ENCODE measurements at places on chromosomes 11 and 22.

DNA sequence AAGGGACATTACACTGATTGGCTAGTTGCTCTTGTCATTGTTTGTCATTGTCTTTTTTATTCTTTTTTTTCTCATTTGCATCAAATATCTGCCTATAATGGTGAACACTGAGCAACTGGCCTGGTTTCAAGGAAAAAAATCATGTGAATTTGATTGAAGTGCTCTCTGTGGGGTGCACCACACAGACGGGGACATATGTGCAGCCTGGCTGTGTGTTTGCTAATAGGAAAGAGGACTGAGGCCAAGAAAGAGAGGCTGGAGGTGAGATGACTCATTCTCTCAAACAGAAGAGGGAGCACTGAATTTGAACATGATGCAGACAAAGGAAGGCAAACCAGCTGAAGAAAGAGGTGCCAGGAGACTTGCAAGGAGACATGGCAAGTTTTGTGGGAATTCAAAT, 684.9 kb upstream of the CCDC90B start:
- no peak for DNase-seq

GRCh38 chr22:41446639-41447434, at the start of gene TOB2:
TOB2 (minus strand) TSS chr22:41446801; CDS start chr22:41437345, 9,456 bp downstream.
- peak; percentile 91 for DNase-seq

GRCh38 chr22:22229683-22230420, 14.7 kb upstream of the VPREB1 start:
- DNase-seq, result no peak

DNA sequence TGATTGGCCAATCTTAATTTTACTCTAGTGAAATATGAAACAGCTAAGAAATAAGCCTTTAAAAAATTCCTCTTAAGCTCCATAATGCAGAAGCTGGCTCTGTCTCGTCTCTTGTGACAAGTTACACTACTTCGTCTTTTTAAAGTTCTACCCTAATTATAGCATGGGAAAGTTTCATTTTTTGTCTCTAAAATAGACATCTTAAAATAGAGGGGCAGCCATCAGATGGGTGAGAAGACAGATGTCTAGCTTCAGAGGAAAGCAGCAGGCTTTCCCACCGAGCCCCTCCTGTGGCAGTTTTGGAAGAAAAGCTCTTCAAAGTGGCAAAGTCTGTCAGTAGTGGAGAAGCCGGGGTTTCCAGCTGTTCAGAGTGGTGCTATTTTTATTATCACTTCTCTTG, 39.5 kb downstream of the XRRA1 start:
- no peak for DNase-seq

DNA sequence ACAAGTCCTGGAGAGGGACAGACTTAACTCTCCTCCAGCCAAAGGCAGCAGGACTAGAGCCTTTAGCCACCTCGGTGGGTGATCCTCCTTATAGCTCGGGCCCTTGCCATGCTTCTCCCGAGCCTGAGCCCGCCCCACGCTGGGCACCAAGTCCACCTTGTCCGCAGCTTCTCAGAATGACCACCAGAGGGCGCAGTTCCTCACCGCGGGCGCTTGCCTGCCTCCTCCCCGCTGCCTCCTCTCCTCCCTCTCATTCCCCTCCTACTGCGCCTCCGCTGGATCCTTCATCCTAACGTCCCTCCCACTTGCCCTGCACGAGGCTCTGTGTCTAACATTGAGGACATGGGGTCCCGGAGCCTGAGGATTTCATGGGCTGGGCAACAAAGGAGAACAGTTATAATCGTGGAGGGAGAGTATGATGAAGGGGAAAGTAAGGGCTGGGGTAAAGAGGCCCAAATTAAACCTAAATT, 11.3 kb upstream of the MOGAT2 start:
- DNase-seq, result peak; percentile 67

DNA sequence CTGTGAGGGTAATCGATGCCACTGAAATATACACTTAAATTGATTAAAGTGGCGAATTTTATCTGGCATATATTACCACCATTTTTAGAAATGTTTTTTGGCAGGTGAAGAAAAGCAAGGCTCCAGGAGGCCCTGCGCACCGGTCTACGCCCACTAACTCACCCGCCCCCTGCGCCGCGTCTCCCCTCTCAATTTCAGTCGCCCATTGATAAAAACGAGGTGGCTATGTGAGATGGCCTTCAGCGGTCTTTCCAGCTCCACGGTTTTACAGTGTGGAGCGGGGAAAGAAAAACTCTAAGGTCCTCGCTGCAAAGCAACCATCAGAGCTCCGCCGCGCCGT, 602 bp upstream of the AQP11 start:
- no peak for DNase-seq

DNA sequence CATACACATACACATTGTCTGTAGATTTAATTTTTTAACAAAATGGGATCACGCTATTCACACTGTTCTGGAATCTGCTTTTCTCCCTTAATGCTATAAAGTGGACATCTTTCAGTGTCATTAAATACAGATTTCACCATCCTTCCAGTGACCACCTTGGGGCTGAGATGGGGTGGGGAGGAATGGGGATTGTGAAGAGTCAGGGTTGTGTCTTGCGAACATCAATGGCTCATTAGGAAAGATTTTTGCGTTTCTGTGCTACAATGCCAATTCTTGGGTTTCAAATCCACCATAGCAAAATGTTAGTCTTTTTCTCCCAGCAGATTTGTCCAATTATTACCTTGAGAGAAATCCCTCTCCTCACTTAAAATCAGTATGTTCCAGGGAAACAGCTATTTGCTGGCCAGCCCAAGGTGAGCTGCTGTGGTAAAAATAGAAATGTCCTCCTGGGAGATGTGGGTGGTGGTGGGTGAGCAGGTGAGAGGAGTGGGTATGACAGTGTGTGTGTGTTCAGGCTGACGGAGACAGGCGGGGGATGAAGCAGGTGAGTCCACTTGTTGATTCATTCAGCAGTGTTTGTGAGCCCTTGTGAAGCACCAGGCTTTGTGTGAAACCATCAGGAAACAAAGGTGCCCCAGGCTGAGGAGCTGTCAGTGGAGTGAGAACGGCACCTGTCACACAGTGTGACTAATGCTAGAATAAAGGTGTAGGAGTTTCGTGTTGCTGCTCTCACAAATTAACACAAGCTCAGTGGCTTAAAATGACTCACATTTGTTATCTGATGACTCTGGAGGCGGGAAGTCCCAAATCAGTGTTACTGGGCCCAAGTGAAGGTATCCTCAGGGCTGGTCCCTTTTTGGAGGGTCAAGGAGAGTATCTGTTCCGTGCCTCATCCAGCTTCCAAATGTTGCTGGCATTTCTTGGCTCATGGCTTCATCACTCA, 1.7 kb upstream of the CBX6 start:
- peak; percentile 33 for DNase-seq

DNA sequence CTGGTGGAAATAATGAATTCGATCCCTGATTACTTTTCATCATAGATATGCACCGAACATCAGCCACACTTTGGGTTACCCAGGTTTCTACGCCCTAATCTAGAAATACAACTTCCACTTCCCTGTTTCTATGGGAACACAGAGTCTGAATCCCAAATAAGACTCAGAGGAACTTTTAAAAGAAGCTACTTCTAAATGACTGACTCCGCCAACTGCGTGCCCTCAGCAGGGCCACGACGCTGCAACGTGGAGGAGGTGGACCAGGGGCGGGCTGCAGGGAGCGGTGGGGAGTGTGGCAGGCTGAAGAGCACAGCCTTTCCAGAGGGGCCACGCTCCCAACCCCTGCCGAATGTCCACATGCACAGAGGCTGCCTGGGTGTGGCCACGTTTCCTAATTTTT, 304.0 kb downstream of the SHANK2 start:
- no peak for DNase-seq

DNA sequence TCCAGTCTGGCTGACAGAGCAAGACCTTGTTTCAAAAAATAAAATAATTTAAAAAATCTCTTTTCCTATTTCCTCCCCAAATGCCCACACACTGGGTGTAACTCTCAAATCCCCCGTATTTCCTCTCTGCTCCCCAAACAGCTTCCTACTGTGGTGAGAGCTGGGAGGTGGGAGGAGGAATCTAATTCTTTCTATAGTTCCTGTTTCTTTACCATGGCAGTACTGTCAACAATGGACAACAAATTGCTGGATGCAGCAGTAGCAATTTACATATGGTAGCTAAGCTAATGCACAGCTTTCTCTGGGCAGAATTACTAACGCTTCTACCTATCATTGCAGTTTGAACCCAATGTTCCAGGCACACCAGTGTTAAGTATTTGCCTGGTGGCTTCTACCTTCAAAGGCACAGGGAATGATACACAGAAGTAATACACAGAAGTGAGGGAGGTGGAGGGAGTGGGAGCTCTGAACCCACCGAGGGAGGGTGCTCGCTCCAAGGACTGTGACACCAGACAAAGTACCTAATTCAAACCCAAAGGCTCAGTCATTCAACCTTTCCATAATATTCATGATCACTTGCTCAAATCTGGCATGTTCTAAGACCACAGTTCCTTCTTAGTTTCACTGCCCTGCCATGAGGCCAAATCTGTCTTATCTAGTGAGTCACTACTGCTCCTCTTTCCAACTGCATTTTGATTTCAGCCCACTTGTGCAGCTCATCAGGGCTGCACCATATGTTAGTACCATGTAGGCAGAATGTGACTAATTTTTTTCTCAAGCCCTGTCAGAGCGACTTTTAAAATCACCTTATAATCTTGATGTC, 37.9 kb downstream of the CELF1 start:
- no peak for DNase-seq

- DNase-seq, result no peak
Observed at GRCh38 chr11:1232021-1232882, 9.4 kb downstream of the MUC5B start.

DNA sequence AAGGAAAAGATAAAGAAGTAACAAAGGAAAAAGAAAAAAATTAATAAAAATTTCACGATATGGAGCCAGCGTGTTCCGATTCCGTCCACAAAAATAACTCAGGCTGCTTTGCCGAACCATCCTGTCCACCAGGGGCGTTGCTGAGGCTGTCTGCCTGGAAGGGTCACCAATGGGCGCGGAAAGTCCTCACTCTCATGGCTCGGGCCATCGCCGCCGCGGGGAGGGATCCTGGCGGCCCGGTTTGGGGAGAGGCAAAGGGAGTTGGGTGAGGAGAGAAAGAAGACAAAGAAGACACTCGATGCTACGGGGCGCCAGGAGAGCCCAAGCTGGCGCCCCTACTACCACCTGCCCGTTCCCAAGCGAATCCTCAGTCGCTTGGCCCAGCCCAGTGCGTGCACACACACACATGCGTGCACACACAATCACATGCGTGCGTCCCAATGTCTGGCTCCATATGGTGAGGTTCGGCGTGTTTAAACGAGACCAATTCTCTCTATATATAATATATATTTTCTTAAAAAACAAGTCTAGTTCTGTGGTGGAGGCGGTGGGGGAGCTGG, 5.6 kb upstream of the PYGM start:
- no peak for DNase-seq

GRCh38 chr11:68373189-68373814, 60.9 kb downstream of the LRP5 start:
- DNase-seq, result no peak

- DNase-seq, result peak; percentile 91
Observed at GRCh38 chr11:102317099-102317767, at the start of gene BIRC3. BIRC3 (plus strand) TSS chr11:102317484; CDS start chr11:102324510, 7,026 bp downstream.

DNA sequence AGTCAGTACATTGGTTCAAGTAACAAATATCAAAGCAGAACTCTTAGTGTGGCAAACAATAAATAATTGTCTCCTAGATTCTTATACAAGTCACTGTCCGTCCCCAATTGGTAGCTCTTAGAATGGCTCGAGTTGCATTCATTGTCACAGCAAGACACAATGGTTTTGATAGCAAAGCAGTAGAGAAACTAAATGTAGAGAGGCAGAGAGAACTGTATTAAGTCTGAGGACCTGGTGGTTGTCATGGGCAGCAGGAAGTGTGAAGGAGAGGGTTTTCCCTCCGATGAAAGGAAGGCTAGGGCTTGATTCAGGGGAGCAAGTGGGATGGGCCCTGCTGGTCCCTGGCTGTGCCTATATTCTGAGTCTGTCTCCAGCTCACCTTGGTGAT, 36.6 kb downstream of the RCOR2 start:
- DNase-seq, result no peak

- no peak for DNase-seq
Observed at GRCh38 chr22:48473202-48473601, 1354.5 kb downstream of the BRD1 start.

DNA sequence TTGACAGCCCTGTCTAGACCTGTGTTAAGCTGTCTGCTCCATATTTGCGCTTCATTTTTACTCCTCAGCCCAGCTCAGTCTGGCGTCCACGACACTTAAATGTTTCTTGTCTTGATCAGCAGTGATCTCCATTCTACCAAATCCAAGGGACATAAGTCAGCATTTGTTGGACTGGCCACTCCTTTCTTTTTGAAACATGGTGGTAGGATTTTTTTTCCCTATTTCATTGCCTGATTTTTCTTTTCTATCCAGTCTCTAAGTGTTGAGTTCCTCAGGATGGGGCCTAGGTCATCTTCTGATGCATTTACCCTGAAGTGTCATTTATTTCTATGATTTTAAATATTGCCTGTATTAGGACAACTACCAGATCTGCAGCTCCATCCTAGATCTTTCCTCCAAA, 873 bp downstream of the NCAPH2 start:
- no peak for DNase-seq

GRCh38 chr11:66919923-66920322, 38.3 kb downstream of the PC start:
- no peak for DNase-seq

- no peak for DNase-seq
Observed at GRCh38 chr22:30876915-30877553, 91.5 kb downstream of the MORC2 start.

- DNase-seq, result no peak
Observed at GRCh38 chr11:92159931-92160330, 64.7 kb upstream of the FAT3 start.

- no peak for DNase-seq
Observed at GRCh38 chr22:21457023-21457787, 10.0 kb upstream of the TMEM191C start.

- DNase-seq, result peak; percentile 77
Observed at GRCh38 chr22:23786752-23787599, at the start of gene SMARCB1. SMARCB1 (plus strand) TSS chr22:23786966; CDS start chr22:23787170, 204 bp downstream.

DNA sequence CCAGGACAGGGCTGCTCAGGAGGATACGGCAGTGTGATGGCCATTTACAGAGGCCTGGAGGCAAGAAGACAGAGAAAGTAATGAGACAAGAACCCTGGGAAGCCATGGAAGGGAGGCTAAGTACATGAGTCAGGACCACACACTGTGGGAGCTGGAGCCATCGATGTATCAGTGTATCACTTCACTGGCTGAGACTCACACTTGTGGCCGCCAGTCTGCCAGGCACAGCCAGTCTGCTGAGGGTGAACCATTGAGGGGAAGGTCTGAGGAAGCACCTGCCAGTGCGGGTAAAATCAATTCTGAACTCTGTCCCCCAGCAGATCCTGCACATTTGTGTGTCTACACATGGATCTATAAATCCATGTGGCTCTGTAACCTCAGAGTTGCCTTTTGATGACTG, 195.6 kb downstream of the GRIK4 start:
- DNase-seq, result no peak

DNA sequence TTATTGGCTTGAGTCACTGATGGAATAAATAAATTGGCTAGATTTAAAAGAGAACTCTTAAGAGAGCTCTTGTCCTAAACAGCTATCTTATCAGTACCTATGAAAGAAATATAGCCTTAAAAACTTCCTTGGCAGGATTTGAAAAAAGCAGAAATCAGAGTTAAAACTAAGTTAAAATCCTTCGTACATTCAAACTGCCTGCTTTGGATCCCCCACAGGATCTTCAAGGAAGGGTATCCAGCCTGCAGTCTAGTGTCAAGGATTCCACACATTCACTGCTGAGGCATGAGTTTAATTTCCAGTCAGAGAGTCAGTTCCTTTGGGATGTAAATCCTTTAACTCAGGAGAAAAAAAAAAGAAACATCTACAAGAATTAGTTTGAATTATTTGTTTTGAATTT, 242.9 kb upstream of the UBASH3B start:
- no peak for DNase-seq
